PC-3 (cell line): ENCODE measurements at places on chromosomes 1 and 21. TPM values are rescaled to one million over a fixed set of nuclear protein-coding genes. Genes with fewer than 3 reads are reported as not detected.

Gene ITLN2
- not detected in 2 replicates for total RNA-seq

Gene OR2L13
- total RNA-seq = not detected in 2 replicates

DNA sequence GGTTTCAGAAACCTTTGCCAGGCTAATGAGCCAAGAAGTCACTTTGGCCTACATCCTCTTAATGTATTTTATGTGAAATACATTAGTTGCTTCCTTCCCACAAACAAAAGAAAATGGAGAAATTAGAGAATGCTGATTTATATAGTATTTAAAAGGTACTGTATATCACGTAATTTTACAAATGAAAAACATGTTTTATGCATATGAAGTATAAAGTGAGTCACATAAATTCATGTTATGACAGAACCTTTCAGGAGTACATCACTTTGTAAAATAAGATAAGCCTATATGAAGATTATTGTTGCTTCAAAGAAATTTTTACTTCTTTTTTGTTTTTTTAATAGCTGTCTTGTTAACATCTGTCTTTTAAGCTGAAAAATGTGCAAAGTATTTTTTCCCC is 4.6 kb downstream of the DR1 start:
- no peaks in the 10 kb centered on the region for H3K27me3 ChIP-seq
- DNase-seq = no peak
- H3K4me1 ChIP-seq = peaks cover 6% of the 10 kb centered on the region; the same call in 1 of the 2 replicates
- peak overlapping the region; percentile 97 for H3K4me3 ChIP-seq

GRCh38 chr21:34545079-34545884 is 33.3 kb upstream of the KCNE1 start:
- peak overlapping the region; percentile 53 for H3K27ac ChIP-seq
- no peaks in the 10 kb centered on the region for H3K36me3 ChIP-seq
- H3K4me3 ChIP-seq = no peak overlapping the region
- DNase-seq = peak; percentile 65

GRCh38 chr1:218363141-218363540 is 18.0 kb downstream of the TGFB2 start:
- no peaks in the 10 kb centered on the region for H3K27me3 ChIP-seq
- H3K4me1 ChIP-seq = peaks cover 4% of the 10 kb centered on the region; the same call in 1 of the 2 replicates
- no peak for DNase-seq
- H3K36me3 ChIP-seq = peaks cover 40% of the 10 kb centered on the region

DNA sequence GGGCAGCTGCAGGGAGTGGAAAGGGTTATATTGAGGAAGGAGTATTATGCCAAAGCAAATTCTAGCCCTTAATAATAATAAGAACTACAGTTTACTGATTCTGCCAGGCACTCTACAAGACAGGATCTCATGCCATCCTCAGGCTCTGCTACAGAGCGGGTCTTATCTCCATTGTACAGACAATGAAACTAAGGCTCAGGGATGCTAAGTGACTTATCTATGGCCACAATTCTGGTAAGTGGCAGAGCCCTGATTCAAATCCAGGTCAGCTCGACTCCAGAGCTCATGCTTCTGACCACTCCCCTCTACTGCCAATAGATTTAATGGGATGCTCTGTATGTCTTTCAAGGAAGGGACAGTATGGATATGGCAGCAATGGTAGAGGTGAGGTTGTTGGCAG is 146.1 kb upstream of the CD34 start:
- 0 out of 2 replicates have a peak, but pooled peaks cover 2% of the 10 kb centered on the region for H3K36me3 ChIP-seq
- DNase-seq = no peak
- H3K4me3 ChIP-seq = no peak overlapping the region
- H3K27ac ChIP-seq = no peak overlapping the region
